Progenitor cell of endocrine pancreas (in vitro differentiated cells): ENCODE measurements at places on chromosomes 2 and 18. TPM values are rescaled to one million over a fixed set of nuclear protein-coding genes. Genes with fewer than 3 reads are reported as not detected.

GRCh38 chr2:63651356-63651755 lies 62.6 kb downstream of the MDH1 start:
- H3K36me3 ChIP-seq: no peaks in the 10 kb centered on the region
- no peak for DNase-seq
- no peaks in the 10 kb centered on the region for H3K4me1 ChIP-seq

The REG1B gene
- total RNA-seq: not detected in 2 replicates

- no peak overlapping the region for H3K27ac ChIP-seq
- no peaks in the 10 kb centered on the region for H3K36me3 ChIP-seq
- H3K4me3 ChIP-seq: no peak overlapping the region
- peaks cover 6% of the 10 kb centered on the region for H3K27me3 ChIP-seq
- H3K4me1 ChIP-seq: peaks cover 5% of the 10 kb centered on the region
- DNase-seq: no peak
Observed at GRCh38 chr18:26442126-26442525, 106.2 kb downstream of the KCTD1 start.

DNA sequence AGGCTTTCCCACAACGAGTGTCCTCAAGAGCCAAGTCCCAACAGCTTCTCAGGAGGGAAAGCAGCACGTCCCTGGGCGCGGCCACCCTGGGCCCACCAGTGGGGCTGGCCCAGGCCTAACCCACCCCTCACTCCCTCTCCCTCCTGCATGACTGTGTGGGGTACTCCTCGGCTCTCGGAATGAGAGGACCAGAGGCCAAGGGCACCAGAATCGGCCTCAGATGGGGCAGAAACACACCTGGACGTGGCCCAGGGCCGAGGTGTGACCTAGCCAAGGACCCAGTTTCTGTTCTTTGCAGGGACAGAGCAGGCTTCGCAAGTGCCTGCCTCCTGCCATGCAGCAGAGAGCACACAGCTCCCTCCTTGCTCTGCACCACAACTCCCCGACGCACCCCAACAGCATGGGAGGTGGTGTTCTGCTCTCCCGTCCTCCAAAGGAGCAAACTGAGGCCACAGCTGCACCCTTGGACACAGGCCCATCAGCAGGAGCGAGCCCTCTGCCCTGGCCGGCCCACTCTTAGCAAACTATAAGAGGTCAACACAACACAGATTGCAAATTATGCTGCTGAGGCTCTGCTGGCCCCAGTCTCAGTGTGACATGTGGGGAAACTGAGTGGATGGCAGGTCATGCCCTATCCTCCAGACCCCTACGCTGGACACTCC lies 19.7 kb downstream of the HS6ST1 start:
- peaks cover 3% of the 10 kb centered on the region for H3K4me1 ChIP-seq
- no peak overlapping the region for H3K27ac ChIP-seq
- peaks cover 8% of the 10 kb centered on the region for H3K36me3 ChIP-seq
- no peaks in the 10 kb centered on the region for H3K27me3 ChIP-seq
- H3K4me3 ChIP-seq: no peak overlapping the region
- no peak for DNase-seq

- H3K27ac ChIP-seq: no peak overlapping the region
- H3K4me1 ChIP-seq: no peaks in the 10 kb centered on the region
- H3K36me3 ChIP-seq: no peaks in the 10 kb centered on the region
Observed at GRCh38 chr2:192828947-192829346, 634.2 kb upstream of the TMEFF2 start.

- H3K4me1 ChIP-seq: no peaks in the 10 kb centered on the region
- no peaks in the 10 kb centered on the region for H3K27me3 ChIP-seq
- H3K4me3 ChIP-seq: no peak overlapping the region
Observed at GRCh38 chr2:114046866-114047435, 157.1 kb downstream of the ACTR3 start.

GRCh38 chr2:183868153-183868552 lies 730.2 kb upstream of the ZNF804A start:
- no peak overlapping the region for H3K4me3 ChIP-seq
- H3K27ac ChIP-seq: no peak overlapping the region
- no peaks in the 10 kb centered on the region for H3K4me1 ChIP-seq
- no peaks in the 10 kb centered on the region for H3K36me3 ChIP-seq

GRCh38 chr2:4358837-4359236 lies 655.5 kb downstream of the DCDC2C start:
- DNase-seq: no peak
- no peak overlapping the region for H3K4me3 ChIP-seq
- H3K27ac ChIP-seq: no peak overlapping the region
- no peaks in the 10 kb centered on the region for H3K27me3 ChIP-seq
- no peaks in the 10 kb centered on the region for H3K36me3 ChIP-seq
- peaks cover 7% of the 10 kb centered on the region for H3K4me1 ChIP-seq

The RAMP1 gene
- 90.1 and 105 TPM in 2 replicates for total RNA-seq

DNA sequence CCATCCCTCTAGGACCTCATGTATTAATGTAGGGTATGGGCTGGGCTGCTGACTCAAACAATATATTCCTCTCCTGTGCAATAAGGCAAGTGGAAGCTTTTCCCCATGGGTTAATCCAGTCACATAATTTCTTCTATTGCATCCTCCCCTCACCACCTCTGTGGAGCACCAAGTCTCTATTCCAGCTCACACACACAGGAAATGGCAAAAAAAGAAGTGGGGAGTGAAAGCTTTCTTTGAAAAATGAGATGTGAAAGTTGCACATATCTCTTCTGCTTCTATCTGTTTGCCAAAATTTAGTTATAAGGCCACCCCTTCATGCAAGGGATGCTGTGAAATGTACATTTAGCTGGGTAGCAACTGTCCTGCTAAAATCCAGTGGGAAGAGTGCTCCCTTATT lies 121.3 kb downstream of the CDC42EP3 start:
- H3K27me3 ChIP-seq: no peaks in the 10 kb centered on the region
- no peak overlapping the region for H3K27ac ChIP-seq
- no peak overlapping the region for H3K4me3 ChIP-seq
- H3K4me1 ChIP-seq: no peaks in the 10 kb centered on the region
- no peaks in the 10 kb centered on the region for H3K36me3 ChIP-seq

- DNase-seq: no peak
- H3K4me3 ChIP-seq: no peak overlapping the region
- H3K36me3 ChIP-seq: no peaks in the 10 kb centered on the region
- H3K27me3 ChIP-seq: peaks cover 20% of the 10 kb centered on the region
- no peak overlapping the region for H3K27ac ChIP-seq
Observed at GRCh38 chr2:16012029-16012596, 71.8 kb downstream of the MYCN start.

The RNU2-63P gene
- 2.8 TPM in 1 of 2 replicates, not detected in the other for total RNA-seq

GRCh38 chr18:55097456-55098170 lies 138.4 kb upstream of the CCDC68 start:
- DNase-seq: no peak
- H3K4me3 ChIP-seq: no peak overlapping the region
- peaks cover 2% of the 10 kb centered on the region for H3K27me3 ChIP-seq
- peaks cover 12% of the 10 kb centered on the region for H3K4me1 ChIP-seq
- no peaks in the 10 kb centered on the region for H3K36me3 ChIP-seq
- no peak overlapping the region for H3K27ac ChIP-seq

GRCh38 chr2:222311319-222311977 lies 12.7 kb upstream of the PAX3 start:
- peaks cover 100% of the 10 kb centered on the region for H3K27me3 ChIP-seq
- no peak for DNase-seq
- peaks cover 6% of the 10 kb centered on the region for H3K4me1 ChIP-seq
- H3K36me3 ChIP-seq: no peaks in the 10 kb centered on the region
- no peak overlapping the region for H3K4me3 ChIP-seq
- H3K27ac ChIP-seq: no peak overlapping the region

GRCh38 chr2:74730530-74730929 lies 76.5 kb downstream of the SEMA4F start:
- H3K36me3 ChIP-seq: no peaks in the 10 kb centered on the region
- no peaks in the 10 kb centered on the region for H3K4me1 ChIP-seq
- DNase-seq: no peak
- H3K27ac ChIP-seq: no peak overlapping the region
- H3K27me3 ChIP-seq: peaks cover 4% of the 10 kb centered on the region
- H3K4me3 ChIP-seq: no peak overlapping the region

GRCh38 chr2:181130686-181131085 lies 150.3 kb downstream of the UBE2E3 start:
- no peaks in the 10 kb centered on the region for H3K27me3 ChIP-seq
- no peak for DNase-seq

The AP1S3 gene
- total RNA-seq: 11.5 and 12.7 TPM in 2 replicates

GRCh38 chr18:66432636-66433035 lies 171.3 kb downstream of the CDH19 start:
- no peak overlapping the region for H3K4me3 ChIP-seq
- H3K27ac ChIP-seq: no peak overlapping the region
- no peak for DNase-seq
- no peaks in the 10 kb centered on the region for H3K4me1 ChIP-seq
- no peaks in the 10 kb centered on the region for H3K27me3 ChIP-seq
- no peaks in the 10 kb centered on the region for H3K36me3 ChIP-seq

GRCh38 chr18:55372209-55372608 lies 215.8 kb downstream of the TCF4 start:
- peaks cover 3% of the 10 kb centered on the region for H3K36me3 ChIP-seq
- H3K4me1 ChIP-seq: no peaks in the 10 kb centered on the region
- no peak for DNase-seq
- H3K27ac ChIP-seq: no peak overlapping the region

- H3K27me3 ChIP-seq: peaks cover 2% of the 10 kb centered on the region
- H3K36me3 ChIP-seq: no peaks in the 10 kb centered on the region
- H3K4me1 ChIP-seq: no peaks in the 10 kb centered on the region
- H3K27ac ChIP-seq: no peak overlapping the region
Observed at GRCh38 chr2:19793132-19793750, 108.5 kb downstream of the TTC32 start.

DNA sequence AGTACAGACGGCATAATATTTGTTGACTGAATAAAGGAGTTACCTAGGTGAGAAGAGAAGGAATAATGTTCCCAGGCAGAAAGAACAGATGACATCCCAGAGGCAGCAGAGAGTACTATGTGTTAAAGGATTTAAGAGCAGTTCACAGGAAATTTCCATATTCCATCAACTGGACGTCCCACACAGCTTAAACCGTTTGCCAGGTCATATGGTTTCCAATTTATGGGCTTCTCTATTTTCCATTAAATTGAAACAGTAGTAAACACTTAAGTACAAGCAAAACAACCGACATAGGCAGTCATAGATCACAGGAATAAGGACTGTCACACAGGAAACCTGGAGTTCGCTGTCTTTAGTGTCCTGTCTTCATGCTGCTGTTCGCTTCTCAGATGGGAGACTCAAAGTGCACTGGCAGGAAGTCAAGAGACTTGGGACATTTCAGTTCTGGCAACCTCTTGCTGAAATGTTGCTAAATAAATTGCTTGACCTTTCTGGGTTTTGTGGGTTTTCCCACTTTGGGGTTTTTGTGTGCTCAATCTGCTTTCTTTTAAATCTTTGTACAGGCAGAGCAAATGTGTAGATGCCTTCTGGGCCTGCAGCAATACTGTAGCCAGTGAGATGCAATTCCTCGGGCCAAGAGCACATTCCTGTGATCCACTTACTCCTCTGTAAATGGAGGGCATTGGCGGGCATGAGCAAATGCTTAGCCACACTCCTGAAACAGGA lies 5.8 kb upstream of the PIEZO2 start:
- DNase-seq: no peak
- peaks cover 72% of the 10 kb centered on the region for H3K27me3 ChIP-seq
- no peaks in the 10 kb centered on the region for H3K4me1 ChIP-seq
- no peak overlapping the region for H3K27ac ChIP-seq
- no peaks in the 10 kb centered on the region for H3K36me3 ChIP-seq

DNA sequence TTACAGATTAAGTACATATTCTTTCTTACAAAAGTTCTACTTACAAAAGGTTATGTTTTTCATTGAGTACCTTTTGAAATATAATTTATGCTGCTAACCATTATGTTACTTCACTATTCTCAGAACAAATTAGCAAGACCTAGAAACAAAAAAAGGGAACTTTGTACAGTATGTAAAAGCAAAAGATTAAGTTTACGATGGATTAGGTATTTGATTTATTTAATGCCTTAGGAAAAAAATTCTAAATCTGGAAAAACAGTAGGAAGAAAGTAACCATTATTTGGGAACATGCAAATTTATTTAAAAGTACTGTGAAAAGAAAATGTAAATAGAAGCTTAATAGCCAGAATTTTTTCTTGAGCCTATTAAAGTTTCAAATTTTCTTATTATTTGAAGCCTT lies 144.6 kb downstream of the AGPS start:
- no peaks in the 10 kb centered on the region for H3K27me3 ChIP-seq
- peaks cover 4% of the 10 kb centered on the region for H3K36me3 ChIP-seq
- no peak overlapping the region for H3K27ac ChIP-seq
- no peak overlapping the region for H3K4me3 ChIP-seq
- peaks cover 11% of the 10 kb centered on the region for H3K4me1 ChIP-seq
- DNase-seq: no peak

The PSTPIP2 gene
- total RNA-seq: 6.1 and 7.0 TPM in 2 replicates

GRCh38 chr2:38791744-38792143 lies 13.7 kb downstream of the GEMIN6 start:
- DNase-seq: no peak
- no peaks in the 10 kb centered on the region for H3K36me3 ChIP-seq
- no peak overlapping the region for H3K27ac ChIP-seq
- H3K4me3 ChIP-seq: no peak overlapping the region
